KG1 (cell line): ENCODE measurements at places on chromosomes 4 and X.
A peak's percentile ranks its signal among the peaks of the same experiment; 100 is the strongest.

DNA sequence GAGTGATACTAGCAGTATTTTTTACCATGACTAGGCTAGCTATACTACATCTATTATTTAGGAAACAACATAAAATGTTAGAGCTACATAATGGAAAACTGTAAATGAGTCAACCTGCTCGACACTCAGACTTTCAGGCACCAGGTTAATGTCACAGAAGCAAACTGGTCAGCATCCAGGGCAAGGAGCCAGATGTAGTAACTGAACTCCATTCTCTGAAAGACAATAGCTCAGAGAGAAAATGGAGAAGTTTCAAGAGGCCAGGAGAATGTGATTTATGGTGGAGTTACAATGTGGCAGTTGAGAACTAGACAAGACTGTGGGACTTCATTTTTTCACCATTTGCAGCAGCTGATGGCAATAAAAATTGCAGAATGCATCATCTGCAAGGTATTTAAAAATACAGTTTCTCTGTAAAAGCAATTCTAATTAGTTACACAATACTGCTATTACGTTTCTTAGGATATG lies 342.7 kb upstream of the PABPC4L start:
- DNase-seq: no peak

GRCh38 chr4:154942176-154942575 lies 161.1 kb downstream of the RBM46 start:
- DNase-seq: no peak

DNA sequence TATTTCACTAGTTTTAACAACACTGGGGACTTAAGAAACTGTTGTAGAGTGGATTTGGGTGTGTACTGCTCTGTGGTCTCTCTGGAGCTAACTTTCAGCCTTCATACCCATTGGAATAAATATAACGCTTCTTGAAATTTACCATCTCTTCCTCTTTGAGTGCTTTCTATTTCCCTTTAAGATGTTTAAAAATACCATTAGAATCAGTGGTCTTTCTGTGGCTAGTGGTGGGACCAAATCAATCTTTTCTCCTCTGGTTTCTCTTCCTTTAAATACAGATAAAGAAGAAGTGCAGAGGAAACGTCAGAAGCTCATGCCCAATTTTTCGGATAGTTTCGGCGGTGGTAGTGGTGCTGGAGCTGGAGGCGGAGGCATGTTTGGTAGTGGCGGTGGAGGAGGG lies 92.0 kb downstream of the NFKB1 start:
- no peak for DNase-seq

DNA sequence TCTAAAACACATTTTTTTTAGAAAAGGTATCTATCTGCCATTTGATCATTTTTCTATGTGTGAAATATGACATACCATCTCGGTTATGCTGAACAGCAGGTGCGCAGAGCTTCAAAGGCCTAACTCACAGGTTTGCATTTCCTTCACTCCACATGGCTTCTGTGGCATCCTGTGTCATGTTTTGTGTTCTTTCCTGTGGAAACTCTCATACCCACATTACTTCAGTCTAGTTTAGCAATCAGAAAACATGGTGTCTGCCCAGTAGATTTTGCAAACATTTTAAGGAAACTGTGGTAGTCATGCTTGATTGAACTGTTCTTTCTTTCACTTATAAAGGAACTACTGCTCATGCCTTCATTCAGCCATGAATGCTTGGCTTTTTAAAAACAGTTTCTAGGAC lies 11.3 kb upstream of the ARAP2 start:
- peak; percentile 23 for DNase-seq

DNA sequence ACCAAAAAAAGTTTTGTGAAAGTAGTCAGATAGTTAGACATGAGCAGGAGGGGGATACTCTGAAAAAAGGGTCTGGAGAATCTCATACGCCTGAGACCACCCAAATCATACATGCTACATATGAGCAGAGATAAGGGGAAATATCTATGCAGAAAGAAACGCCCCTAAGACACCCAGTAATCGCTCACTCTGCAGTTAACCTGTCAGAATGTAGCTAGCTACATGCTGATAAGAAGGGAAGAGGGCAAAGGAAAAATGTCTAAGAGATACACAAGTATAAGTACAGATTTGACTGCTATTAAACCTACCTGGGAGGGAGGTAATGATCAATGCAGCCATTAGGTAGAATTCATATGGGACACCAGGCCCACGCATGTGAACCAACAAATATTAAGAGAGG lies 1159.5 kb upstream of the PCDH10 start:
- no peak for DNase-seq

GRCh38 chr4:56803471-56803870 lies 18.0 kb downstream of the SPINK2 start:
- DNase-seq: peak; percentile 80

GRCh38 chr4:56388306-56388705 lies 1.0 kb upstream of the AASDH start:
- no peak for DNase-seq

DNA sequence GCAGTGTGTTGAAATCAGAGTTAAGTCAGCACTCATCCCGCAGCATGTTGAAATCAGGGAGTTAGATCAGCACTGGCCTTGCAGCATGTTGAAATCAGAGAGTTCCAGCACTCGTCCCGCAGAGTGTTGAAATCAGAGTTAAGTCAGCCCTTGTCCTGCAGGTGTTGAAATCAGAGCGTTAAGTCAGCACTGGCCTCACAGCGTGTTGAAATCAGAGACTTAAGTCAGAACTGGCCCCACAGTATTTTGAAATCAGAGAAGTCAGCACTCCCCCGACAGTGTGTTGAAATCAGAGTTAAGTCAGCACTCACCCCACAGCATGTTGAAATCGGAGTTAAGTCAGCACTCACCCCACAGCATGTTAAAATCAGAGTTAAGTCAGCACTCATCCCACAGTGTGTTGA lies 10.9 kb upstream of the UVSSA start:
- no peak for DNase-seq

- DNase-seq: no peak
Observed at GRCh38 chr4:140163029-140163810, 9.2 kb upstream of the MAML3 start.

- no peak for DNase-seq
Observed at GRCh38 chrX:19649226-19649995, 134.1 kb upstream of the MAP3K15 start.

DNA sequence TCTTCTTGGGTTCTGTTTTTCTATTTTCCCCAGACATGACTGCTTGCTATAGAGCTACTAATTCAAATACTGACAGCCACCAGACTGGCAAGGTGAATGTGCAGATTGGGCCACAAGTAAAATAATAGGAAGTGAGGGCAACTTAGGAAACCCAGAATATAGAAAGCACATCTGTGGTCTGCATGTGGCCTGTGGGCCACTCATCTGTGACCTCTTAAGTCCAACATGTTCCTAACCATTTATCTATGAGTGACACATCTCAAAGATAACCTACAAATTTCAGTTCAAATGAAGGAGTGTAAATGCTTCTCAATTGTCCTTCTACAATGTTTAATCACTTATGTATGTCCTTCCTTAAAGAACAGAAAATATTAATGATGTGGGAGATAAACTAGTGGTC lies 128.9 kb downstream of the REELD1 start:
- no peak for DNase-seq

- no peak for DNase-seq
Observed at GRCh38 chr4:43732829-43733426, 715.7 kb downstream of the KCTD8 start.

DNA sequence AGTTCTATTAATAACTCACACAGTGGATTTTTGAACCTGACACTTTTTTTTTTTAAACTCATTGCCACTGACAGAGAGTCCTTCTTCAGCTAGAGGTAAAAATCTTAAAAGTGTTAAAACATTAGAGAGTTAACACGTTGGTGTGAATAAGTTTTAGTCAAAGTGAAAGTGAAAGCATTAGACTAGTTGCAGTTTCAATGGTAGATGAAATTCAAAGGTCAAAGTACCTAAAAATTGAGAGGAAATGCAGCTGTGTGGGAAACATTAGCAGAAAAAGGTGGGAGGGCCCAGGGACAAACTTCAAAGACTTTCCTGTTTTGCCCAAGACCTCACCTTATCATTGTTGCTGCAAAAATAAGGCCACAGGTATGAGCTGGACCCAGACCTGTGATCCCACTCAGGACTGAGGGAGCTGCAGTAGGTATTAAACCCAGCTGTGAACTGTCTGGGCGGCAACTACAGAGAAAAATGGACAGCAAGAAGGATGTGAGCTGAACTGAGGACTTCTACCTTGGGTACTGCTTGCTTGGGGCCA lies 17.6 kb upstream of the GABRA4 start:
- DNase-seq: no peak

- no peak for DNase-seq
Observed at GRCh38 chrX:63751481-63751880, 33.5 kb downstream of the ARHGEF9 start.

DNA sequence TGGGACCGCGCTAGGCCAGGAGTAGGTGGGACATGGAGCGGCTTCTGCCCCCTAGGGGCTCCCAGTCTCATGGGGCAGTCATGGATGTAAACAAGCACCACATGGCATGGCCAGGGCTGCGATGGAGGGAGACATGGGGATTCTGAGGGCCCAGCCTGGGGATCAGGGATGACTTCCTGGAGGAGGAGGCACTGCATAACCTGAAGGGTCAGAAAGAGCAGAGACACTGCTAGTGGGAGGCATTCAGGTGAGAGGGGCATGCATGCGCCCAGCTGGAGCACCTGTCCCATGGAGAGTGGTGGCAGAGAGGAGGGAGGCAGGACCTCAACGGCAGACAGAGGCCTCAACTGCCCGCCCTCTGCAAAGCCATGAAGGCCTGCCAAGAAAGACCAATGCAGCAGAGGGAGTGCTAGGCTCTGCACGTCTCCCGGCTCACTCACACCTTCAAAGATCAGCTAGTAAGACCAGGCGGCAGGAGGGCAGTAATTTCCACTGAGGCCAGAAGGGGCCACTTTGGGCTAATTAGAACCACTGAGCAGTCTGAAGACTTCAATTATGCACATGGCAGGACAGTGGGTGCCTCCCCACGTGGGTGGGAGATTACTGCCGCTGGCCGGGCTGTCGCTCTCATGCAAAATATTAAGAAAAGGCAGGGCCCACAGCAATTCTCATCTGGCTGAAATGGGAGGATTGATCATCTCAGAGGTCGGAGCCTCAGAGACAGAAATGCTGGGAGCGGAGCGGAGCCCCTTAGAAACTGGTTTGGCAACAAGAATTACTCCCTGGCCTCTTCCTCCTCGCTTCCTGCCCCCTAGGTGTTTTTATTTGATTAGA lies 69.6 kb downstream of the PPP2R2C start:
- DNase-seq: no peak

DNA sequence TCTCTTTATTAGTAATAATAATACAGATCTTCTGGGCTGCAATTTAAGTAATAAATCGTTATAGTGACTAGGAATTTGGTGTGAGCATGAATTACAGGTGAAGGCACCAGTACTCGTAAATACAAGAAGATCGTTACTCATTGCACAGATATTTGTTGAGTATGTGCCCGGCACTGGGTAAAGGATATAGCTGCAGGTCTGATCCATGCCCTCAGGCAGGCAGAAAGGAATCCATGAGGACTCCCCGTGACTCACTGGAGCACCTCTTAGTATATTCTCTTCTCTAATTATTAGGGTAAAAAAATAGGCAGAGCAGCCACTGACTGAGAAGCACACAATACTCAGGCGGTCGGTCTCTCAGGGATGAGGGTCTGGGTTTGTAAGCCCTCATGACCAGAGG lies 868.3 kb downstream of the RAB28 start:
- no peak for DNase-seq

DNA sequence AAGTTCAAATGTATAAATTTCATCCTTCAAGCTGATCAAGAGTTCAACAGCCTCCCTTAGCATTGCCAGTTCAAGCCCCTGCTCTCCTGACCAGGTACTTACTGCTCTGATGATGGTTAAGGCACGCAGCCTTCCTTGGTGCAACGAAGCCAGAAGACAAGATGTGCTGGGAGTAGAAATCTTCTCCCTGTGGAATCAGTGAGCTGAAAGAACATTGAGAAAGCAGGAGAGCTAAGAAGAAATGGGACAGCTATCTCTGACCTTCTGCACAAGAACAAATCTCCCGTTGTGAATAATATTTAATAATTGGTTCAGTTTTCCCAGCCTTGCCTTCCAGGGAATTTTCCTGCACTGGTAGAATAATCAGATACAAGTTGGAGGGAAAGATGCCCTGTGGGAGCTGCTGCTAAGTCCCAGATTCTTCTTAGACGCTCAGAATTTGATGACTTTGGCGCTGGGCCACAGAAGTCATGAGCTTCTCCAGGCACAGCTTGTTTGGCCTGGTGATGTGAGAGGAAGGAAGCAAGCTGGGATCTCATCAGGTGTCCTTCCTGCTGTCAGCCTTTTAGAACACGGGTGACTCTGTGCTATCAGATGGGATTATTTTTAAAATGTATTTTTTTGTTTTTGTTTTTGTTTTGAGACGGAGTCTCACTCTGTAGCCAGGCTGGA lies 77.8 kb downstream of the CD38 start:
- no peak for DNase-seq

DNA sequence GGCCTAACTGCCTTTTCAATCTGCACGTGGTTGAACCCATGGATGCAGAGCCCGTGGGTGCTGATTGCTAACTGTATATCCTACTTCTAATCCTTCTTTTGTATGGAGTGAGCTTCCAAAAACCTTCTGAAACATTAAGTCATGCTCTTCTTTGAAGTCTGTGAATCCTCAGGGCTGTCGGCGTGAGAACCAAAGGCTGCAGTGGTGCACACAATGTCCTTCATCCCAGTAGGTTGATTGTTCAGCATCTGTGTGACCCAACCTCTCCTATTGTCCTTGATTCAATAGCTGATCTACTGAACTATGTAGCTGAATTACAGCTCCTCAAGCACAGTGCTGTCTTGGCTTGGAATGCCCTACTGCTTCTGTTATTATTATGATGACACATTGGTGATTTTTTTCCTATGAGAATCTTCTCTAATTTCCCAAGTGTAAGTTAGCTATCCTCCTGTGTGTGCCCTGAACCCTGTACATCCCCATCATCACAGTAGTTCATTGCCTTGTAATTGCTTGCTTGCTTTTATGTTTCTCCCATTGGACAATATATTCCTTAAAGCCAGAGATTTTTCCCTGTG lies 294.6 kb downstream of the TRIML1 start:
- DNase-seq: no peak

DNA sequence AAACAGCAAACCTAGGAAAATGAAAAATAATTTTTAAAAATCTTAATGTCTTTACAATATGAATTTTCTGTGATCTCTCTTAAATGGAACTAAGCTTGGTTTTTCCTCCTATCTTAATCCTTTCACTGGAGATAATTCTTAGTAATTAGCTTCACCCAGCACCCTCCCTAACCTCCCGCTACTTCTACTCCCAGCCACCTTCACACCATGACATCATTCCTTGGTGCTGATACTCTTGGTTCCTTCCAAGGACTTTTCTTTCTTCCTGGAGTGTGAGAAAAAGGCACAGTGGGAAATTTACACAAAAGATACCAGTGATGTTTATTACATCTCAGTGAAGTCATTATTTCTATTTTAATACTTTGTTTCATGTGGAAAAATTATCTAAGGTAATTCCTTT lies 163.6 kb upstream of the PLAC1 start:
- DNase-seq: no peak

DNA sequence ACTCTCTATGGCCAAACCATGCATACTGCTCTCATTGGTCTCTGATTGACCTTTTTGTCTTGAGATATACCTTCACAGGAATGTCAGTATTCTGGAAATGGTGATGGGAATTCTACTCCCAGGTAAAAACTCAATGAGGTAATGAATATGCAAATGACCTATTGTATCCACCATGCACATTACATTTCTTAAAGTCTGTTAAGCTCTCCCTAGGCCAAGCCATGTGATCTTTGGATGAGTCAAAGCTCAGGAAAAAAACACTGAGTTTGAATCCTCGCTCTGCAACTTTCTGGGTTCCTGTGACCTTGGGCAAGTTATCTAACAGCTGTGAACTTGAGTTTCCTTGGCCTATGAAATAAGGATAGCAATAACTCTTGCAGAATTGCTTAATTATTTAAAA lies 175.4 kb downstream of the PPP1R2C start:
- DNase-seq: no peak
